AML-193 (cell line): ENCODE measurements at places on chromosomes 5 and 9.
A peak's percentile ranks its signal among the peaks of the same experiment; 100 is the strongest.

DNA sequence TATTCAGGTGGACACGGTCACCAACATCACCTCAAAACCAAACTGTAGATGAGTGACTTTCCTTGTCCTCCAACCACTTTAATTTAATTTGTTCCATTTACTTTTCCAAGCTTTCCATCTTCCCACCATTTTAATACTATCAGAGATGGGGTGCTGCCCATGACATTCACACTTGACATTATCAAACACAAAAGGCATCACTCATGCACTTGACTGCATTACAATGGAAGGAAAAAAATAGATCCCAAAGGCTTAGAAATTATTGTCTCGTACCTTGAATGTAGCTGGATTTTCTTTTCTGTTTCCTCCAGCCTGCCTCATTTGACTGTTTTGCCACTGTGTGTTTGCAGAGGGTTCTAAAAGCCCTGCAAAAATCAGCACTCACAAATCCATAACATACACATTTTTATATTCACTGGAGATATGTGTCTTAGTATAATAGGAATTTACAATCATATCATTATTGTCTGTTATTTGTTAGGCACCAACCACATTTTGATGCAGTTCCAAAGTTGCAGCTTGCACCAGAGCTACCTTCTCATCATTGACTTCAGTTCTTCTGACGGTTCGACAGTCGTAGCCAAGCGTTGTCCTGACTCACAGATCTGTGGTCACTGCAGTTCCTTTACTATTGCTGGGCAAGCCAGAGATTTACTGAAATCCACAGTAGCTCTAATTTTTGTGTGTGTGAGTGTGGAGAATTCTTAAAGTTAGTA is 712.3 kb upstream of the WWC1 start:
- DNase-seq: no peak

DNA sequence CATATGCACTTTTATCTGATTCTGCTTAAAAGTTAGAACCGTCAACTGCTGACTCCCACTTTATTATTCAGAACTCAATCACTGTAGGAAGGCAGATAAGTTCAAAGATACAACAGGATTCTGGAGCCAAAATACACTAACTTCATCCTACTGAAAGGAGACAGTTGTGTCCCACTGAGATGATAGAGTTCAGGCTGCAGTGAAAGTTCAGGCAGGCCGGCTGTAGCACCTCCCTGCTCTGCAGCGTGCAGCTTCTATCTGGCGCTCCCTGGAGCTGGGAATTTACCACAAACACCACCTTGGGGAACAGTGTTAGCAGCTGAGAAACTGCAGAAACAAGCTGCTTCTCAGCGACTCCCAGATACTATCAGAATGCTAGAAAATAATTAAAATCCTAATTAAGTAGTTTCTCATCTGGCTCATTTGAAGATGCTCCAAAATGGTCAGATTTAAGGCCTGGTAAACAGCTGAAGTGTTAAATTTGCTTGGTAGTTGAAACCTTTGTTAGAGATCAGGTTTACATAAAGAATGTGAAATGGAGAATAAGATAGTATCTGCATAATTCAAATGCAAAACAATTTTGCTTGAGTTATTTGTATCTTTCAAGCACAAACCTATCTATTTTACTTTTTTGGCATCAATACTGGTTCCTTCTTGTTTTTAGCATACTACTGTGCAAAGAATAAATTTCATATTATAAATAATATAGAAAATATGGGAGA is 52.3 kb upstream of the CNTLN start:
- no peak for DNase-seq

- DNase-seq: no peak
Observed at GRCh38 chr5:40674661-40675235, 5.0 kb upstream of the PTGER4 start.

- DNase-seq: no peak
Observed at GRCh38 chr5:72618708-72619107, 111.5 kb upstream of the ZNF366 start.

GRCh38 chr9:16145196-16145950 is 592.5 kb downstream of the CCDC171 start:
- no peak for DNase-seq

DNA sequence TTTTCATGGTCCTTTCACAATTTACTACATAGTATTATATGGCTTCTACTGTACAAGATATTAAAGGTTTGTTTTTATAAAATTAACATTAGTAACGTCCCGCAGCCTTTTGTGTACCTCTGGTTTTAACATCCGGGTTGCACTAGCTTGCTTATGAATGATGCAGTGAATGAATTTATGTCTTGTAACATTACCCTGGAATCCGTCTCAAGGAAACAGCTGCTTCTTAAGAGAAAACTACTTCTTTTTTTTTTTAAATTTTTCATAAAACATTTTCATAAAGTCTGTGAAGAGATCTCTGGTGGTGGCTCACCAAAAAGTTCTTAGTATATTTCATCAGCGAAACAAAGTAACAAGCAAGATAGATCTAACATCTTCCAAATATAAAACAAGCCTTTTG is 23.6 kb downstream of the MARCHF3 start:
- no peak for DNase-seq

DNA sequence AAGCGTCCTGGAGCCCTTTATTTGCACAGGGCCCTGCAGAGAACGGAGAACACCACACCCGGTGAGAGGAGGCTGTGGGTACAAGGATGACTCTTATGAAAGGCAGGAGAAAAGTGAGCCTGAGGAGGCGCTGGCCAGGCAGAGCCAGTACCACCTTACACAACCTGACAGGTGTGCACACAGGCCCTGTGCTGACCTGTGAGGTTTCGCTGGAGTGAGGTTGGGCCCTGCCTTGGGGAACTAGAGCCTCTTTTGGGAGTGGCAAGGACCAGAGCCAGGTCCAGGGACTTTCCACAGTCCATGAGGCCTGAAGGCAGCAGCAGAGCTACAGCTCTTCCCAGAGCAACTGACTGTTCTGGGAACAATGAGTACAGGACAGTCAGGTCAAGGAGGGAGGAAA is 3.1 kb downstream of the SRD5A1 start:
- no peak for DNase-seq

DNA sequence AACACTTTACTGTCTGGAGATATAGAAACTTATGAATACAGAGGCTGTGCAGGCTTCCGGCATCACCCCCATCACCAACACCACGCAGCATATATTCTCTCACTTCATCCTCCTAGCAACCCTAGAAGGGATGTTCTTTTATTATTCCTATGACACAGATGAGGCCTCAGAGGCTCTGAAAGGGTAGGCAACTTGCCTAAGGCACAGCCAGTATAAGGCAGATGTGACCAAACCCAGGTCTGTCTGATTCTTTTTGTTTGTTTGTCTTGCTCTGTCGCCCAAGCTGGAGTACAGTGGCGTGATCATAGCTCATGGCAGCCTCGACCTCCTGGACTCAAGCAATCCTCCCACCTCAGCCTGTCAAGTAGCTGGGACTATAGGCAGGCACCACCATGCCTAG is 22.8 kb upstream of the CORO2A start:
- no peak for DNase-seq

DNA sequence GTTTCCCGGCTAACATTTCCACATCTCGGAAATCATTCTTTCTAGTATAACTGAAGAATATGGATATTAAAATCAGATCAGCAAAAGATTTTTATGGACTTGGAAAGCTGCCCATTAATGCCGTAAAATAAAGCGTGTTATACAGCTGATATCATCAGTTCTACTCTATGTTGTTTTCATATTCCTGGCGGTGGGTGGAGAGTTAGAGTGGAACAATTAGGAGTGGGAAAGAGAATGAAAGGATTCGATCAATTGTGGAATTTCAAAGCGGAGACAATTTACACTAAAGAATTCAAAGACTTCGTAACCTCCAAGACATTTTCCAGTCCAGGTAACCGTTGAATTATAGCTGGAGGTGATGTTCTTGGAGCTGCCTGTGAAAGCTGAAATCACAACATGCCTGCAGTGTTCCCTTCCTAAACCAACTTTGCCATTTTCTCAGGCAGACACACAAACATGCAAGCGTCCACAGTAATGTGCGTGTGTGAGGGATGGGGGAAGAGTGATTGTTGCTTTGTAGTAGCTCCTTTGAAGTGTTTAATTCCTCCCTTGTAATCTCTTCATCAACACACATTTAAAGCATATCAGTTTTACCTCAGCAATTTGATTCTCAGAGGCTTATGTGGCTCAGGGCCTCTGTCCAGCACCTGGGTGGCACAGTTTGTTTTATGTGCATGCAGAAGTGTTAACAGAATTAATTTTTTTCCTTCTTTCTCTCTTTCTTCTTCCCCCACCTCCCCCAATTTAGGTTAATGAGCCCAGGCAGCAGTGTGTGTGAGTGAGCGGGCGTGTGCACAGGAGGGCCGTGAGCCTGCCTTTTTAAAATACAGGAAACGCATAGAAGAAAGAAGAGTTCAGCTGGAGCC is 544.1 kb downstream of the RAB3C start:
- DNase-seq: no peak

DNA sequence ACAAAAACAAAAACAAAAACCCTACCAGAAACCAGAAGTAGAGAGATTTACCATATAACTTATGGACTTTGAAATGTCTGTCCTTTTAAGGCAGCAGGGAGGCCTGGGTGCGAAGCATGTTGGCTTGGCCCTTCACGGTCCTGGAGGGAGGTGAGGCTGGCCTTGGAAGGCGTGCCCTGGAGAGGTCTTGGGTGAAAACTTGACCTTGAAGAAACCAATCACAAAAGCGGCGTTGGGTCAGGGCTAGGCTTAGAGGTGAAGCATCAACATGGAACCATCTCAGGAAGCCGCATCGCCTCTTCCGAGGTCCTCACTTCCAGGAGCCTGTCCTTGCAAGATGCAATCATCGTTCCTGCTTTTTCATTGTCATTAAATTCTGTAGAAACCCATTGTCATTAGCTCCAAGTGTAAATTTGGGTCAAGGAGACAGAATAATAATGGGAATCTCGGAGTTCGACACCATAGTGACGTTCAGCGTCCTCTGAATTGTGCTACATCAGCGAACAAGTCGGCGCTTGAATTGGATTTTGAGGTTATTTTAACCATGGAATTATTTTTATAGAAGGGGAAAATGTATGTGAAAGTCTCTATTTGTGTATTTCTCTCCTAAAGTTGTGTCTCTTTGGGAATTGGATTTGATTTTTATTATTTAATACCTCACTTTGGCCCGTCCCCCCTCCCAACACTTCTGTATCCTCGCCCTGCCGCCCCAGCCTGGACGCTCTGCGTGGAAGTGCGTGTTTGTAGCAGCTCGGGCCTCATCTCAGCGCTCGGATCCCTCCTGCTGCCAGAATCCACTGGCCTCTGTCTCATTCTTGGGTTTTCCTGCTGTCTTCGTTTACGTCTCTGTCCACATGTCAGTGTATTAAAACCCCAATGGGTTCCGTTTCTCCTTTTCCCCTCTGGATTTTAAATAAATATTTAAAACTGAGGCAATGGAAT is 11.1 kb upstream of the ORM1 start:
- no peak for DNase-seq

DNA sequence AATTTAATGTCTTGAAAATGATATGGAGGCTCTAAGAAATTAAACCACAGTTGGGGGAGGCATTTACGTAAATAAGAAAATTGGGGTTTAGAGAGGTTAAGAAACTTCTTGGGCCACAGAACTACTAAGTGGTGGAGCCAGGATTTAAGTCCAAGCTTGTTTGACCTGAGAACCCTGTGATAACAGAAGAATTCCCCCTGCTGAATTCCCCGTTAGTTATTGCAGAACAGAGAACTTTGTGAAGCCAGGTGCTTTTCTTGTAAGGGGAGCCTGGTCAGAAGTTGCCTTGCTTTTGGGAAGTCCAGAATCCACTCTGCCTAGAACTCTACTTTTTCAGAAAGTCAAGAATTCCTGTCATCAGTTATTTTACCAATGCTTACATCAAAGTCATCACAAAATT is 309.3 kb upstream of the SEMA6A start:
- DNase-seq: no peak

DNA sequence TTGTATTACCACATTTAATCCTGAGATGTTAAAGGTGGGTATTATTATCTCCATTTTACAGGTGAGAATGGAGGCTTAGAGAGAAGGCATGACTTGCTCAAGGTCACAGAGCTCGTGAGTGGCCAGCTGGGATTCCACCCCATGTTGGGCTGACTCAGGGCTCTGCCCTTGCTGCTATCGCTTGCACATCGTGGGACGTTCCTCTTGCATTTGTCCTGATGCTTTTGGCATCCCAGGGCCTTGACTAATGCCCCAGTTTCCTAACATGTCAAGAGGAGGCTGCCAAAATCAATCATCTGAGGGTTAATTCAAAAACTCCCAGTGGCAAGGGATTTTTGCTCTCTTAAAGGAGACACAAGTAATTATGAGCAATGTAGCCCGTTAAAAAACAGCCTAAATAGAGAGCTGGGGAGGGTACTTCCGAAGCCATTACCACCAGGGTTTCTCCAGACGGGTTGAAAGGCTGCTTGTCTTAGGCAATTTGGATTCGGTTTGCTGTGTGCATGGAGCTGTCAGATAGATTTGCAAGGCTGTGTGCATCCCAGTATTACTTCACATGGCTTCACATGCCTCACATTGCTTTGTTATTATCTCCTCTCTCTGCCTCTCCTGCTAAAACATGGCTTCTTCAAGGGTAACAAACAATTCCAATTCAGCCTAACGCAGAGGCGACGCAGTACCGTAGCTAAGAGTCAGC is 347.4 kb downstream of the DRD1 start:
- DNase-seq: no peak

DNA sequence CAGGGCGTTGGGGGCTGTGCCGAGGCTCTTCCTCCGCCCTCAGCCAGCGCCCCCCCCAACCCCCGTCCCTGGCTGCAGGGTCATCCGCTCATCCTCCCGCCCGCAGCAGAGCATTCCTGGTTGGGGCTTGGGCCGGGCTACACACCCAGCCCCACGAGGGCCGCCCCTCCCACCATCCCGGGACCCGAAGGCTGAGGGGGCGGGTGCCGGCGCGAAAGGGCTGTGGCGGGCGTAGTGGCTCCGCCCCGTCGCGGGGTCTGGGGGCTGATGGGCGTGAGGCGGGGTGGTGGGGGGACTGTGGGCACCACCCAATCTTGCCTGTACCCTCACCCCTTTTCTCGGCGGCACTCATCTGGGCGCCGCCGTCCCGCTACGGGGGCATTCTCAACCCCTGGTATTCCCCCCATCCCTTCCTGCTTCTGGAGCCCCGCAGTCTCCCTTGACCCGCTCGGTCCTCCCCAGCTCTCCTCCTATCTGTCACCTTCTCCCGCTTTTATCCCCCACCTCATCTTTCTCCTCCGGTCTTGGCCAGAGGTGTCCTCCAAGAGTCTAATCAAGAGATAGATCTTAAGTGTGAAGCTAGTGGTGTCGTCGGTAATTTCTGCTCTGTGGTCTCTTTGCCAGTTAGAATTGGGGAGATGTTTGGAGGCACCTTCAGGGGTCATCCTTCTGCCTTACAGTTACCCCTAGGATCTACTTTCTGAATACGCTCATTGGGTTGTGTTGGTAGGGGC is 1.6 kb downstream of the FER start:
- DNase-seq: peak; percentile 13

- no peak for DNase-seq
Observed at GRCh38 chr5:139671096-139671841, 23.1 kb downstream of the CXXC5 start.
